A549 treated with ZK216348 at 1 μM for 4 hours (cell line): ENCODE measurements at places on chromosomes 16 and 17. TPM values are rescaled to one million over a fixed set of nuclear protein-coding genes. Genes with fewer than 3 reads are reported as not detected.

TNFRSF17 gene
- not detected in 5 replicates for total RNA-seq

FBXW10 gene
- 0.93 to 1.8 TPM (median 1.6 TPM) in 5 replicates for total RNA-seq

KCNJ18 gene
- total RNA-seq = not detected in 5 replicates

FAM20A gene
- total RNA-seq = not detected in 5 replicates

HOXB6 gene
- total RNA-seq = 3.3 to 7.9 TPM (median 6.5 TPM) in 5 replicates

PERCC1 gene
- total RNA-seq = not detected in 5 replicates

CUEDC1 gene
- total RNA-seq = 37.9 to 62.6 TPM (median 52.5 TPM) in 5 replicates

BAIAP2 gene
- 70.4 to 97.3 TPM (median 87.6 TPM) in 5 replicates for total RNA-seq

ATF7IP2 gene
- total RNA-seq = 6.3 to 12.4 TPM (median 10.2 TPM) in 5 replicates
